Kidney tubule cell (primary cell): ENCODE measurements at places on chromosomes 7 and 10.

DNA sequence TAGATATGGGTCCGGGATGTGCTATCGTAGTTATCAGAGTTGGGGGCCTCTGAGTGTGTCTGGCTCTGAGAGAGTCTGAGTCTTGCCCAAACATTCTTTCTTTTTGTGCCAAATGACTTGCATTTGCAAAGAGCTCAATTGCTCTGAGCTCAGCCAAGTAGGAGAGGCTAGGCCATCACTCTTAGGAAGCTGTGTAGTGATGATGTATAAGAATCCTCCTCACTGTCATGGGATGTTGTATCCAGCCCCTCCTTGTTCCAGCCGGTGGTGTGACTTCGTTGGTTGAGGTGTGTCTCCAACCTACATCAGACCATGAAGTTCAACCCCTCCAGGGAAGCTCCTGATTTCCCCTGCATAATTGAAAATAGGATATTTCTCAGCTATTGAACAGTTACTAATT lies 97.5 kb upstream of the NPS start:
- no peak for DNase-seq

DNA sequence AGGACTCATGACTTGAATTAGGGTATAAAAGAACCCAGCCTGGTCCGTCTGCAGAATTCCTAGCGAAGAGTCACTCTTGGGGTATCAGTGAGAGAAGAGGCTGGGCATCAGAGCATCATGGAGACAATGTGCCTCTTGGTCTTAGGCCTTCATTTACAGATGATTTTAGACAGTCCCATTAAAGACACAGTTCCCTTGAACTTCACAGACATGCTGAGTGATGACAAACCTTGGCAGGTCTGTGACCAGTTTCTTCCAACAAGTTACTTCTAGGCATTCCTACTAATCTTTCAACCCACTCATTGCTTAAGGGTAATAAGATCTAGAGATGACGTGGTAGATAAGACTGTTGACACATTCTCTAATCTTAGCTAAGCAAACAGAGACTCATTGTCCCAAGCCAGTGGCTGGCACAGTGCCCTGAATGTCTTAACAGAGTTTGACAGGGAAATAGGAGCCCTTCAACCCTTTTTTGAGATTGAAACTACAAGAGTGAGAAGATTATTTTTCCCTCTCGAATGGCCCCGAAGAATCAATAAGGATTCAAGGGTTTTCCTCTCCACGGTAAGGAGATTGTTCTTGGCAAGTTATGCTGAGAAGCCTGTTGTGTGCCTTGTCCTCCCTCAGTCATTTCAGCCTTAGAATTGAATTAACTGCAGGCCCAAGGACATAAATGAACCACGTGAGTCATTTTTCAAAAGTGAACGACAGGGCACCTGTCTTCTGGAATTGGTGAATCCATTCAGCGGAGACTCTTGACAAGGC lies 281.1 kb downstream of the CCDC3 start:
- DNase-seq: peak; percentile 98

GRCh38 chr10:77001206-77001605 lies 636.4 kb downstream of the KCNMA1 start:
- peak; percentile 85 for DNase-seq

- DNase-seq: no peak
Observed at GRCh38 chr7:25105911-25106310, 19.1 kb downstream of the CYCS start.

- no peak for DNase-seq
Observed at GRCh38 chr10:79248341-79249185, 98.7 kb upstream of the PPIF start.

DNA sequence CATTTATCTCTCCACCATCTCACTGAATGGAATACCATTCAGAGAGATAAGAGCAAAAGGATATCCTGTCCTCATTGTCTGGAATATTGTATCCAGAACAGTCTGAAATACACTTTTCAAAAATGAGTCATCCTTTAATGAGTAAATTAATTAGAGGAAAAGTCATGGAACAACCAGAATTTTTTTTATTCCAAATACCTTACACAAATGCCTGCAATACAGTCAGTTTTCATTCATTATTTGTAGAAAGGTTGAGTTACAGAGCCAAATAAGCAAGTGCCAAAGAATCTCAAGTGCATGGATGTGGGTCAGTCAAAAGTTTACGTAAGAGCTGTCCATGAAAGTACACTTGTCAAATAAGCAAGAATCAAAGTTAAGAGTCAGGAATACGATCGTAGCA lies 482.6 kb downstream of the IPMK start:
- DNase-seq: no peak

- peak; percentile 96 for DNase-seq
Observed at GRCh38 chr7:13981070-13981469, 8.4 kb downstream of the ETV1 start.

GRCh38 chr7:106756884-106757283 lies 95.9 kb upstream of the CCDC71L start:
- no peak for DNase-seq

DNA sequence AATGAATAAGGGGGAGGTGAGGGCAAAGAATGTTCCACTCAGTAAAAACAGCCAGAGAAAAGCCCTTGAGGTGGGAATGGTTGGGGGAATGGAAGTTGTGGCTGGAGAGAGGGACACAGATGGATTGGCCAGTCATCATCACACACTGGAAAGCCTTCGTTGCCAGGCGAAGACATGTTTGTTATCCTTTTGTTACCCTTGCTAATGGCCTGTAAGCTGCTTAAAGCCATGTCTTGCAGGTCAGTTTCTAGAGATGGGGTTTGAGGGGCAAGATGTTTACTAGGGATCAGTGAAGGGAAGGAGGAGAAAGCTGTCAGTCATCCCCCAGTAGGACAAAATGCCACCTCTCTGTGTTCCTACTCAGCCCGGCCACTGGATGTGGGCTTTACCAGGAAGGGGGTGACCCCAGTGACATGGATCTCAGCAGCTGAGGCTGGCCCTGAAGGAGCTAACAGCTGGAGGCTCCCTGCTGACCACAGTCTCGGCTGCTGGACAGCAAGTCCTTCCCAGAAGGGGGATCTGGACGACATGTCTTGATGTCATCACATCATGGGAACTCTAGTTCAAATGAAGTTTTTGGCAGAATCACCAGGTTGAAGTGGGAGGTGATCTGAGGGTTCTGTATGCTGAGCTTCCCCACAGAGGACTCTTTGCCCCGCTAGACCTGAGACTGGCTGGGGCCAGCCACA lies 66.2 kb downstream of the TBXAS1 start:
- peak; percentile 20 for DNase-seq

- DNase-seq: no peak
Observed at GRCh38 chr10:6128591-6129251, 39.9 kb downstream of the RBM17 start.

GRCh38 chr10:125340903-125341302 lies 180.5 kb upstream of the CTBP2 start:
- no peak for DNase-seq

- peak; percentile 18 for DNase-seq
Observed at GRCh38 chr7:235576-236395, 43.4 kb downstream of the FAM20C start.

DNA sequence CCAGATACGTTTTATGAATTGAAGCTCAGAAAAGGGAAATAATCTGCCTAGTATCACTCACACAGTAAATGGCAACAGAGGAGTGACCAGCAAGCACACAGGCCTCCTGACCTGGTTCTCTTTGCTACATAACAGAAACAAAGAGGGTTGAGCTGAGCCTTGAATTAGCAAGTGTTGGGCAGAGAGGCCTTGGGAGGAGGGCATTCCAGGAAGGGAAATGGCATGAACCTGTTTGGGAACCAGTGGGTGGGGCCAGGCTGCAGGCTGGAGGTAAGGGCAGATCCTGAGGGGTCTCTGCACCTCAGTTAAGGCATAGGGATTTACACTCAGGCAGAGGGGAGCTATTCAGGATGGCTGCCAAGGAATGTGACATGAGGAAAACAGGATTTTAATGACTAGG lies 24.8 kb upstream of the CYCS start:
- no peak for DNase-seq

- no peak for DNase-seq
Observed at GRCh38 chr7:137074391-137075030, 206.1 kb downstream of the CHRM2 start.

GRCh38 chr7:104469166-104469820 lies 140.9 kb downstream of the LHFPL3 start:
- DNase-seq: no peak

DNA sequence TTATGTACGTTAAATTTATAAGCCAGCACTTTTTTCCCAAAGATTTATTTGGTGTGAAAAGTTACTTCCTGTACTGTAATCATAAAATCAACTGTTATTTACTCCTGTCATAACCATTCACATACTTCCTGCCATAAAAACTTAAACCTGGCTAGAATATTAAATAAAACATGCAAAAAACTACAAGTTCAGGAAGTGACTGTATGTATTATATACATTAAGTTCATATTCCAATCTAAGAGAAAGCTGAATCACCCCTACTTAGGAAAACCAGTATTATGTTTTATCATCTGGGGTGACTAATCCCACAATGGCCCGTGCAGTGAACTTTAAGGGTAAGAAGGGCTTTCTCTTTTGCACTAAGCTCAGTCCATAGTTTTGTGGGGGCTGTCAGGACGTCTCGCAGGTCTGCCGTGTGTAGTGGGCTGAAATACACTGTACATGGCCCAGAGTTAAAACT lies 183.7 kb upstream of the KLF14 start:
- peak; percentile 57 for DNase-seq

DNA sequence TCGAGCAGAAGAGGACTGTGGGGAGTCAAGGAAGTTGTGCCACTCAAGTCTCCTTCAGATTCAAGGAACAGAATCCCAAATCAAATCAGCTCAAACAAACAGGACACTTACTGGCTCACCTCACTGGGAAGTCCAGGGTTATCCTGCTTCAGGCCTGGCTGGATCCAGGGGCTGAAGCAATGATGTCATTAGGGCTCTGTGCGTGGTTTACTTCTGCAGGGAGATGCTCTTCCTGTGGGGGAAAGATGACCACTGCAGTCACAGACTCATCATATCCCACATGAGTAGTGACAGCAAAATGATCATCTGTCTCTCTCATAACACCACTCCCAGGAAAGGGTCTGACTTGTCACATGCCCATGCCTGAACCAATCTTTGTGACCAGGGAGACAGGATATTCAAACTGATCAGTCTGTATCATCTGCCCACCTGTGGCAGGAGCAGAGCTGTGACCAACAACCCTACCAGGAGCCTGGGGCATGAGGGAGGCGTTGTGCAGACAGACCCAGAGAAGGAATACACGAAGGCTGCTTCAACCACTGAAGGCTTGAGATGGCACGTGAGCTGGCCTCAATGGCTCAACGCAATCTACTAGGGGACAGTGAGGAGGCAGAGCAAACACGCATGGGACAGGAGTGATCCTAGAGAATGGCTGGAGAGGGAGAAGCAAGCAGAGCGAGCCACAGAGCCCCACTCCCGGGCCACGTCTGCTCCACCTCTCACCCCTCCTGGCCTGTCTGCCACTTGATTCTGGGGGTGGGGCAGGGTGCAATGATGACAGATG lies 27.6 kb upstream of the NANOS1 start:
- DNase-seq: no peak

- no peak for DNase-seq
Observed at GRCh38 chr10:72424561-72424960, 69.8 kb upstream of the DNAJB12 start.

GRCh38 chr10:75050149-75050919 lies 61.1 kb upstream of the SAMD8 start:
- no peak for DNase-seq

- no peak for DNase-seq
Observed at GRCh38 chr7:13988731-13989125, 738 bp downstream of the ETV1 start.

DNA sequence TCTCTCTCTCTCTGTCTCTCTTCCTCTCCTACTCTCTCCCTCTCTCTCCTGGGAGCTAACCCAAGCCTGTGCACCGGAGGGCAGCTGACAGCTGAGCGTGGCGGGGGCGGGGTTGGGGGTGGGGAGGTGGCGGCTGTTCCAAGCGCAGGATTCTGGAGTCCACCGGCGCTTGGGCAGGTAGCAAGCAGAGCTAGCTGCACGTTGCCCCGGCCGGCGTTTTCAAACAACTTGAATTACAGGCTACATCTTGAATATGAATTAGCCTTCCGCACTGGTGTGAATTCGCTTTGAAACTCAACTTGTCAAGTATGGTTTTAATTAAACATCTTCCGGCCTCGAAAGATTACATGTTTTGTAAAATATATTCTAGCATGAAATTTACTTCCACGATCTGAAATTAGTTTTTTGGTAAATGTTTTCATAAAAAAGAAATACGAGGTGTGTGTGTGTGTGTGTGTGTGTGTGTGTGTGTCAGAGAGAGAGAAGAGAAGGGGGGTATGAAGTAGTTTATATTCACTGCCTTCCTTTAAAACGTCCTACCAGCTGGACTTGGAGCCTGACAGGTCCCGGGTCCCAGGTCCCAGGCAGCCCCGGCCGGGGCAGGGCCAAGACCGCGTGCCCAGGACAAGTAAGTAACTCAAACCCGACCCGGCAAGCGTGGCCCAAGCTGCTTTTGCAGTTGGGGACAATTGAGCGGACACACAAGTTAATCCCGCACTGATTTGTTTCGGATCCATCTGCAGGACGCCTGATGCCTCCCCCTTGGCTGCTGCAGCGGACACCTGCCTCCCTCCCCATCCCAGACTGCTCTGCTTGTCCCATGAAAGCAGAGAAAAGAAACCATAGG lies 9.0 kb upstream of the DLX6 start:
- no peak for DNase-seq

- no peak for DNase-seq
Observed at GRCh38 chr10:106442223-106442622, 722.3 kb downstream of the SORCS1 start.

DNA sequence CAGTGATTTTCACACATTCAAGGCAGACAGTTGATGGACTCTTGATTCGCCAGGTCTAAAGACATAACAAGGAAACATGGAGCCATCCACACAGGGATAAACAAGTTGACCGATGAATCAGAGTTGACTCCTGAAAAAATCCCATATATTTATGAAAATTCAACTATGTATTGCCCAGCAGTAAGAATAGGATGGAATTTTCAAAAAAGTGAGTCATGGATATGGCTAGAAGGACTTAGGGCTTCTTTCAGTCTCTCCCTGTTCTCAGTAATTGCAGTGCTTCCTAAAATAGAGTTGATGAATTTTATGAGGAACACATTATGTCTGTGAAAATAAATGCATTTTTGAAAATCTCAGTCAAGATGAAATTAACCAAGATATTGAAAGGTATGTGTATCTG lies 301.2 kb downstream of the PLXDC2 start:
- DNase-seq: no peak

GRCh38 chr10:46223064-46223480 lies 63.7 kb upstream of the ANTXRL start:
- DNase-seq: no peak

GRCh38 chr10:59373071-59373470 lies 10.7 kb upstream of the FAM13C start:
- DNase-seq: no peak

- DNase-seq: no peak
Observed at GRCh38 chr10:119538632-119539358, 3.7 kb downstream of the RGS10 start.

- DNase-seq: no peak
Observed at GRCh38 chr10:124648131-124648475, 96.1 kb downstream of the FAM53B start.

- DNase-seq: no peak
Observed at GRCh38 chr7:119931230-119931824, 341.6 kb upstream of the KCND2 start.
